ENCODE measurements at places on chromosomes 11 and 22.
A peak's percentile ranks its signal among the peaks of the same experiment; 100 is the strongest.

DNA sequence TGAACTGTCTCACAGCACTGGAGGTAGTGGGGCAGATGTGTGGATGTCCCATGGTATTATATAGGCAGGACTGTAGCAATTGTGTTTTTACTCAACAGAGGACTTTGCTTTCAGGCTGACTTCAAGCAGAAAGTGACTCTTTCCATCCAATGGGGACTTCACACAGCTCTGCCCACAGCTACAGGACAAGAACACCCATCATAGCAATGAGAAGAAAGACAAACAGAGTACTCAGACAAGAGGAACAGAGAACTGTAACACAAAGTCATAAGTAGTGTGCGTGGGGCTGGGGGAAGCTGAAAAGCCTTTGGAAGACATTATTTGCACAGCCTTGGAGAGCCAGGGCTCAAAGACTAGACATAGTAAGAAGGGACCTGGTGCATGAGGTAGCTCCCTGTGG lies 70.3 kb downstream of the CCDC81 start:
- no peak for DNase-seq

DNA sequence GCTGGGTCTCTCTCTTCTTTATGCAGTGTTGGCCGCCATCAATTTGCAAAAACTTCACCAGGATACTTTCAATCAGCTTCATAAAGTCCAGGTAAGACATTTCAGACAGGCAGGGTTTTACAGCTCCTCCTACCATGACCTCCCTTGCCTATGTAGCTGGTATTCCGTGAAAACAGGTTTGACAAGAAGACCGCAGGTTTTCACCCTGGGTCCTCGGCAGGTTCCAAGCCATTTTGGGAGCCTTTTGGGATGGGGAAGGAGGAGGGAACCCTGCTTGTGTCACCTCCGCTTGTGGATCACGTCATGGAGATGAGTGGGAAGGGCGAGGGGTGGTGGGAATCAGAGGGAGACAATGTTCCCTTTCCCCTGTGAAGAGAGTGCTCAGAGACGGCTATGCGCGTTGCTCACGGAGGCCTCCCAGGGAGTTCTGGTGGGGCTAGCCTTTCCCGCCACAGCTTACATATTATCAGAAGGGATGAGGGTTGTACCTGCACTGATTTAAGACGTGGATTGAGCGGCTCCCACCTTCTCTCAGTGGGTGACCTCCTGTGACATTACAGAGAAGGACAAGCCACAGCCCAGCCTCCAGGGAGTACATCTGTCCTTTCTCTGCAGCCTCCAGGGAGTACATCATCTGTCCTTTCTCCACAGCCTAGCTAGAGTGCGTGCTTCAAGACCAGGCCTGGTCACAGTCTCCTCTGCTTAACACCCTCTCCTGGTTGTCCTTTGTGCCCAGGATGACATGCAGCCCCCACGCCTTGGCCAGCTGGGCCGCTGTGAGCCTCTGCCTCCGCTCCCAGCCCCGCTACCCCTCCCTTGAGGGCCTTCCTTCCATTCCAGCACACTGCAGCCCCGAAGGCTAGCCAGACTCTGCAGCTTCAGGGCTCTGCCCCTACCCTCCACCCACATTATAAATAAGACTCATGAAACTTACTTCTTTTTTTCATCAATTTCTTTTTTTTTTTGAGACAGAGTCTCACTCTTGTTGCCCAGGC lies 17.2 kb downstream of the GLB1L3 start:
- DNase-seq = no peak

DNA sequence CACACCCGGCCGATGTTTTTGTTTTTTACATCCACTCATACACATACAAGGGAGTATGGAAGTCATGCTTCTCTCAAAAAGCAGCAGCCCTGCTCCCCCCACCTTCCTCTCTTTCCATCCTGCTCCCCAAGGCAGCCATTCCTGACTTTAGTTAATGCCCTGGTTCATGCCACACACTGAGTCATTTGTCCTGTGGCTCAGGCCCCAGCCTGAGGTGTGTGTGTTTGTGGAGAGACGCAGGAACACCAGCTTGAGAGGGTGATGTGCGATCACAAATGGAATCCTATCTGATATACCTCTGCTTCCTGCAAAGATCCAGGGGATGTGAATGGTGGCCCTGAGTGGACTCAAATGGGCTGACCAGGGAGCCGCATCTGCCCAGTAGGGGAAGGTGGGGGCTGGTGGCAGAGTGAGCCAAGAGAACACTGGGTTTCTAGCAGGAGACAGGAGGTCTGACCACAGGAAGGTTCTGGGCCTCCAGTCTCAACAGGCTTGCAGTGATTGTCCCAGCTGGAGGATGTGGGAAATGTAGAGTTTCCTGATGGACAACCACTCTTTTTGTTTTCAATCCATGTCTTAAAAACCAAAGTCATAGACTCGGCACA lies 86.7 kb downstream of the OSBP2 start:
- DNase-seq = peak; percentile 27

DNA sequence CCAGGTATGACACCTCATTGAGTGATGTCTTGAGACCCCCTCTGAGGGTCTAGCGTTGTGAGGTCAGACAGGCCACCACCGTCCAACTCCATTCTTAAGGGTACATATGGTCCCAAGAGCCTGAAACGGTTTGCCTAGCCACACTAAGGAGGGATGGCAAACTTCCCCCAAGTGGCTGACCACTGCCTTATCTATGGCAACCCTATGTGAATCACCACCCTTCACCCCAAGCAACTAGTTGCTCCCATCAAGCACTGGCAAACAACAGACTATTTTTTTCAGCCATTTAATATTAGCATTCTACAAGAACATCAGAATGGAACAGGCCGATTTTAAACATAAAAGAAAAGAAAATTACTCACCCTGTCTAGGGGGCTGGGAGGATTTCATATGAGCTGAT lies 22.8 kb downstream of the THOC5 start:
- no peak for DNase-seq

GRCh38 chr11:5684646-5685362 lies at the start of gene TRIM5:
Gene TRIM5, minus strand, starts transcription at chr11:5685074. Its CDS starts 4,897 bp downstream, at chr11:5680177.
- DNase-seq = peak; percentile 99

DNA sequence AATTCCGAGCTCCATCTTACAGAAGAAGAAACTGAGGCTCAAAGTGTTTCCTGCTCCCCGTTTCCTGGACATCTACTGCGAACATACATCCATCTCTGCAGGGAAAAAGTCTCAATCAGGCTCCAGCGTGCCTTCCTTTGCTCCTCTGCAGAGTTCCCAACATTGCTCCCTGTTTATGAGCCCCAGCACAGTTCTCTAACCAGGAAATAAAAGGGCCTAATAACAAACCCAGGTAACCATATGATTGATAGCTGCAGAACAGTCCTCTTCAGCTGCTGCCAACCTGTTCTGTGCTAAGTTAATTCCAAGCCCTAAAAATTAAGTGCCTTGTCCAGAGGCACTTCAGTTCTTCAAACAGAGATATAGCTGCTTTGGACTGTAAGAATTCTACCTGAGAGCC lies 104.9 kb upstream of the ASPHD2 start:
- DNase-seq = no peak

DNA sequence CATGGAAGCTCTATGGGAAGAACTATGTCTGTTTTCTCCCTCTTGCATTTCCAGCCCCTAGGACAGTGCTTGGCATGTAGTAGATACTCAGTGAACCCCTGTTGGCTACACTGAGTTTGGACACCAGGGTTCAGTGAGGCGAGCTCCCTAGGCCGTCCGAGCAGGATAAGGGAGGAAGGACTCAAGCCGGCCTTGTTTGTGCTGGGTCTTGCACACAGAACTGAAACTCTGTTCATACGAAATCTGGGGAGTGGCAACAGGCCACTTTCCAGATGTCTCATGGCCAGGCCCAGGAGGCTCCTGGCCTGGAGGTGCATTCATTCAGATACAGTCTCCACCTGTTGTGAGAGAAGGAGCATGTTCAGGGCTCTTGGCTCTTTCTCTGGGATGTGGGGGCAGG lies 23.6 kb upstream of the LMO1 start:
- no peak for DNase-seq

- DNase-seq = no peak
Observed at GRCh38 chr11:19573666-19574065, 139.0 kb upstream of the NAV2 start.

DNA sequence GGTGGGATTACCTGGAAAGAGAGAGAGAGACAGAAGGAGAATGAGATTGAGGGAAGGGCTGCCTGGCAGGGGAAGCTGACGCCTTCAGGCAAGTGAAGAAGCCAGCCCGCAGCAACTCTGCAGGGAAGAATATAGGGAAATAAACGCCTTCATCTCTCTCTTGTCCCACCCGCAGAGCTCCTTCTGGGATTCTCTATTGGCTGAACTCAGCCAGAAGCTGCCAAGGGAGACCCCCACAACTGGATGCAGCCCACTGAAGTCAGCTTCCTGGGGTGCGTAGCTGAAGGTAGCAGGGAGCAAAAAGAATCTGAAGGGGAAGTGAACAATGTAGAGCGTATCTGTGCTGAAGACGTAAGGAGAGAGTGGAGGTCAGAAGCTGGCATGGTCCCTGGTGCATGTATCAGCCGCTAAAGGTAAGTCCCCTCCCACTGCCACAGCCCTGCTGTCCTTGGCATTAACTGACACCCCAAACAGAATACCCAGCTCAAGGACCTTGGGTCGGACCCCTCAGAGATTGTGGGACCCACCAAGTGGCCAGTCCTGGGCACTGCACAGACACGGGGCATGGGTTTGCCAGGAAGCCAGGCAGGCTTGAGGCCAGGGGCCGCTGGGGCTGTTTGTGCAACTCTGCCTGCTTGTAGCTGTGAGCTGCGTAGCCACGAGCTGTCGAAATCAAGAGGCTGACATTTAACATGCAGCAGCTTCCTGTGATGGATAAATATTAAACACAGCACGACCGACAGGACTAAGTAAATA lies 469.9 kb downstream of the MN1 start:
- DNase-seq = peak; percentile 82

- peak; percentile 84 for DNase-seq
Observed at GRCh38 chr11:64007629-64008282, 21.5 kb downstream of the OTUB1 start.

DNA sequence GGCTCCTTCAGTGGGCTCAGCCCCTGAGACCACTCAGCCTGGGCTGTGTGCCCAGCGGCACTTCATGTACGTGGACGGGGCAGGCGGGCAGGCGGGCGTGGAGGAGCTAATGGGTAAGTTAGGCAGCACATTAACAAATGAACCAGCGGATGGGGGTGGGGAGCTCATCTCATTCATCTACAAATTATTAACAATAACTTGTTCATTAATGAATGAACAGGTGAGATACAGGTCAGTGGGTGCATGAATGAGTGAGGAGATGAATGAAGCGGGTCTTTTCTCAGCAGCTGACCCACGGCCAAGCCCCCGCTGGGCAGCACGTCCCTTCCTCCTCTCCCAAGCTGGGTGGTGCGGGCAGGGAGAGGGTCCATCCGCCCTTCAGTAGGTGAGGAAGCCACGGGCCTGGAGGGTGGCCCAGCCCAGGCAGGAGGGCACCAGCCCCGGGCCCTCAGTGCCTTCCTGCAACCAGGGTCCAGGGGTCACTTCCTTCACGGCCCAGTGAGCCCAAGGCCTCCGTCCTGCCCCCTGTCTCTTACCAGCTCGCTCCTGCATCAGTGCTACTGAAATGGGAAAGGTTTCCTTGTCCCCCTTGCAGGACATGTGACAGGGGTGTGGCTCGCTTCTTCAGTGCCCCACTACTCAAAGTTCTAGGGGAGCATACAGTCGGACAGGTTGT lies 60.5 kb upstream of the KCNQ1OT1 start:
- no peak for DNase-seq

DNA sequence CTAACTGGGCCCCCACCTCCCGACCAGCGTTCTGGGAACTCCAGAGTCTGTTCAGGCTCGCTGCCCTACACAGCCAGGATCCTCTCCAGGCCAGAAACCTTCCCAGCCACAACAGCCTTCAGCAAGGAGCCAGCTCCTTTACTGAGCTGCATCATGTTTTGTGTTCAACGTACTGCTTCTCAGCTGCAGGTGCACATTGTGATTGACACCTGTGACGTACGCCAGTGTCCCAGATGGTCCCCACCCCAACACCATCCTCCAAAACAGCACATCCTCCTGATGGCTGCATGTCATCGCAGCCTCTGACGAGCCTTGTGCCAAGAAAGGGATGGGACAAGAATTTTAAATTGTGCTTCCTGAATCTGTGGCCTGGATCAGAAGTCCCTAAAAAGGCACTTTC lies 117.5 kb downstream of the SPATA19 start:
- no peak for DNase-seq

- no peak for DNase-seq
Observed at GRCh38 chr11:102457865-102458264, 5.3 kb upstream of the TMEM123 start.

GRCh38 chr11:44306052-44306917 lies 3.7 kb downstream of the ALX4 start:
- no peak for DNase-seq

- DNase-seq = no peak
Observed at GRCh38 chr22:48071828-48072227, 1309.4 kb downstream of the TBC1D22A start.

DNA sequence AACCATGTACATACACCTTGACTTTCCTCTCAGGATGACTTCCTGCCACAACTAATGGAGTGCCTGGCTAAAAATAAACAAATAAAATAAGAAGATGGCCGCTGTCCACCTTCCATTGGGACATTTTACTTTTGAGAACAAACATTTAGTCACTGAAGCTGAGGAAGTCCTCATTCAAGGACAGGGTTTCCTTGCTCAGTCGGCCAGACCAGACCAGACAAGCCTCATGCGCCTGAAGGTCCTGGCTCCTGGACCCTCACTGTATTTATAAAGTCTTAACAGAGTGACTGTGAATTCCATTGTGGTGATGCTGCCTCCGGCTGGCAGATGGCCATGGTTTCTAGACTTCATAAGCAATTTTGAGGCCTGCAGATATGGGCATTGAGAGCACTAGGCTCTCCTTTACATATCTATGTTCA lies 114.5 kb downstream of the MAML2 start:
- DNase-seq = peak; percentile 85

GRCh38 chr11:120577624-120578363 lies 66.2 kb downstream of the GRIK4 start:
- no peak for DNase-seq

DNA sequence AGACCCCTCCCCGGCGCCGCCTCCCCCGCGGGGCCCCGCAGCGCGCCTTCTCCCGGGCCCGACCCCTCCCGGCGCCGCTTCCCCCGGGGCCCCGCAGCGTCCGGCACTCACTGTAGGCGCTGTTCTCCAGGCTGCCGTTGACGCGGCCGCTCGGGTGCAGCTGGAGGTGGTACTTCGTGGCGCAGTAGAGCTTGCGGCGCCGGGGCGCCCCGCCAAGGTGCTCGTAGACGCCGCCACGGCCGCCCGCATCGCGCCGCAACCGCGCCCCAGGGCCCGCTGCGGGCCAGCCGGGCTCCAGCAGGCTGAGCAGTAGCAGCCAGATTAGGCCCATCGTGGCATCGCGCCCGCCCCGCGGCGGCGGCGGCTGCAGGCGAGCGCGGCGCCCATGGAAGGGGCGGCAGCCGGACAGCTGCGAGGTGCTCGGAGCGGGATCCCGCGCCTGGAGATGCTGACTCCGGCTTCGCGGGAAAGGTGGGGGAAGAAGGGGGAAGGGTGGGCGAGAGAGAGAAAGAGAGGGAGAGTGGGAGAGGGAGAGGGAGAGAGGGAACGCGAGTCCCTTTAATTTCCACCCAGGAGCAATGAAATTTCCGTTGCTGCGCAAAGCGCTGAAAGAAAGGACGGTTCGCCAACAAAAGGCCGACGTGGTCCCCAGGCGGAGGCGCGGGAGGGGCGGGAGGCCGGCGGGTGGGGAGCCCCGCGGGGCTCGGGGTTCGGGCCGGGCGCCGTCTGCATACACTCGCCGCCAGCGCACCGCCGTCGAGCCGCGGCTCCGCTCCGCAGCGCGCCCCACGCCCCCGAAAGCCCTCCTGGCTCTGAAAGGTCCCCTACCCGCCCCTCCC lies at the start of gene FGF3:
Gene FGF3, minus strand, starts transcription at position 814 of the 839 bp plus-strand sequence. Its CDS starts 483 bp downstream, at position 331.
- no peak for DNase-seq
